ENCODE measurements at places on chromosomes 5 and 9. TPM values are rescaled to one million over a fixed set of nuclear protein-coding genes. Genes with fewer than 3 reads are reported as not detected.

- no peak for DNase-seq
These were observed 70.1 kb downstream of the SV2C start for GRCh38 chr5:76153271-76153670.

- DNase-seq, result no peak
These were observed 52.7 kb upstream of the CCNG1 start for GRCh38 chr5:163384669-163385068.

ANKHD1 gene
- total RNA-seq, result 201 TPM

- DNase-seq, result no peak
These were observed 17.9 kb downstream of the PDZD2 start for GRCh38 chr5:31656806-31657205.

DNA sequence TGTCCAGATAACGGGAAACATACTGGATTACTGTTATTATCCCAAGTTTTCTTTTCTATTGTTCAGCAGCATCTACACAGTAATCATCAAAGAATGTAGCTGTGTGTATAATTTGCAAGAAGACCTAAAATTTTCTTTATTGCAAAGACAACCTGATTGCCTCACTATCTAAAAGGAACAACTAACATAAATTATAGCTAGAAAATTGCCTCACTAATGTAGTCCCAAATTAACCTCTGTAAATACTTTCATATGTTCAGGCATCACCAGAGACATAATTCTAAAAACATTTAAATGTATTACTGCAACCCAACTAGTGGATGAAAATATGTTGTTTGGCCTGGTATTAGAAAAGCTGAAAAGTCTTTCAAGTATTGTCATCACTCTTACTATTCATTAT is 275.4 kb downstream of the CDH12 start:
- no peak for DNase-seq

DNA sequence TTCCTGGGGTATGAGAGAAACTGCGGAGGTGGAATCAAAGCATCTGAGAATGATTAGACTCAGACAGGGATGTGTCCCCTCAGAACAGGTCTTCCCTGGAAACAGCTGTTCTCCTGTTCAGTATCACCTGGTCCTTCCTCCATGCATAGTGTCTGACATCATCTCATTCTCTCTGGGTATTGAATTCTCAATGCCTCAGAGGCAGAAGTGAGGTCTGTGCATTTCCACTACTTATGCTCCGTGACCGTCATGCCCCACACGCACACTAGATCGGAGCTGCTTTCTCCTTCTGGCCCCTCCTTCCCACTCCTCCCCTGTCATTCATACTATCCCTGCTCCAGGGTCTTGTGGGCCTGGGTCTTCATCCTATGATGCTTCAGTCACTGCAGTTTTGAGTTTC is 61.4 kb upstream of the DAB2IP start:
- no peak for DNase-seq

DNA sequence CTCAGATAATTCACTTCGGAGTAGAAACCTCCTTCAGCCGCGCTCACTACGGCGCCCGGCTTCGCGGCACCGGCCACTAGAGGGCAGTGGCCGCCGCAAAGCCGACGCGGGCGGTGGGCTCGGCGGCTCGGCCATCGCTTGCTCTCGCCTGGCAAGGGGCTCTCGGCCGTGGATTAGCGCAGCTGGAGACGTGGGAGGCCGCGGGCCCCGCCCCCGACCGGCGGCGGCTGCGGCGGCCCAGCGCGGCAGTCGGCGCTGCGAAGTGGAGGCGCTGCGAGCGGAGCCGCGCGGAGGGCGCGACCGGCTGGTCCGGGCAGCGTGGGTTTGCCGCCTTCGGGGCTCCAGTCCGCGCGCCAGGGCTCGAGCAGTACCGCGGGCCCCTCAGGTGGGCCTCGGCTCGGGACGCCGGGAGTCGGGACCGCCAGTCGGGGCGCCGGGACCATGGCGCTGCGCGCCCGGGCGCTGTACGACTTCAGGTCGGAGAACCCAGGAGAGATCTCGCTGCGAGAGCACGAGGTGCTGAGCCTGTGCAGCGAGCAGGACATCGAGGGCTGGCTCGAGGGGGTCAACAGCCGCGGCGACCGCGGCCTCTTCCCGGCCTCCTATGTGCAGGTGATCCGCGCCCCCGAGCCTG is at the start of gene SNX18:
Gene SNX18, plus strand, starts transcription at position 248 of the 634 bp plus-strand sequence. Its CDS starts 194 bp downstream, at position 442.
- peak; percentile 92 for DNase-seq
